Regular cardiac myocyte (primary cell): ENCODE measurements at places on chromosomes 7 and 10. TPM values are rescaled to one million over a fixed set of nuclear protein-coding genes. Genes with fewer than 3 reads are reported as not detected.

ATP5F1C gene
- total RNA-seq, result 226 and 267 TPM in 2 replicates

PDE6C gene
- total RNA-seq, result not detected in 2 replicates

INHBA gene
- 47.5 and 83.4 TPM in 2 replicates for total RNA-seq

LAMB4 gene
- under 0.01 and 0.19 TPM in 2 replicates for total RNA-seq

GBF1 gene
- total RNA-seq, result 20.9 and 30.3 TPM in 2 replicates

AKR1D1 gene
- total RNA-seq, result not detected in 2 replicates

MRM2 gene
- 16.1 and 31.8 TPM in 2 replicates for total RNA-seq

GNGT1 gene
- under 0.01 TPM in 1 of 2 replicates, not detected in the other for total RNA-seq

SUFU gene
- total RNA-seq, result 2.3 and 2.5 TPM in 2 replicates

ZNF804B gene
- total RNA-seq, result not detected in 2 replicates

NODAL gene
- total RNA-seq, result not detected in 2 replicates

OTUD1 gene
- total RNA-seq, result 3.6 and 8.7 TPM in 2 replicates
